ENCODE measurements at places on chromosomes 3 and 15.

GRCh38 chr15:39247574-39247973 is 333.3 kb upstream of the THBS1 start:
- no peak for DNase-seq

DNA sequence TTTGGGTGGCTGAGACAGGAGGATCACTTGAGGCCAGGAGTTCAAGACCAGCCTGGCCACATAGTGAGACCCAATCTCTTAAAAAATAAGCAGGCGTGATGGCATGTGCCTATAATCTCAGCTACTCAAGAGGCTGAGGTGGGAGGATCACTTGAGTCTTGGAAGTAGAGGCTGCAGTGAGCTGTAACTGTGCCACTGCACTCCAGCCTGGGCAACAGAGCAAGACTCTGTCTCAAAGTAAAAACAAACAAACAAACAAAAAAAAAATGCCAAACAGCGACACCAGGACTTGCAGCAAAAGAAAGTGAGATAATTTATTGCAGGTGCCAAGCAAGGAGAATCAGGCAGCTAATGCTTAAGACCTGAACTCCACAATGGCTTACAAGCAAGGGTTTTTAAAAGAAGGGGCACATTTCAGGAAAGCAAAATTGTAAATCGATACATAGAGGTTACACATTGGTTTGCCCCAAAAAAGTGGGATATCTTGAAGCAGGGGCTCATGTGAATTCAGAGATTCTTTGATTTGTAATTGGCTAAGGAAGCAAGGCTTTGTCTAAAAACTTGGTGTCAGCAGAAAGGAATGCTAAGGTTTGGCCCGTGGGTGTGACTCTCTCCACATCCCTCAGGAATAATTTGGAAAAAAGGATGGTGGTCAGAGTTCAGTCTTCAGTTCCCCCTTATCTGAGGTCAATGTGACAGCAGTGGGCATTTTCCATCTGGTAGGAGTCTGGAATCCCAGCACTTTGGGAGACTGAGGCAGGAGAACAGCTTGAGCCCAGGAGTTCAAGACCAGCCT is 5.2 kb upstream of the MPI start:
- DNase-seq, result no peak

GRCh38 chr15:33782966-33783365 is 185.3 kb upstream of the CHRM5 start:
- no peak for DNase-seq

DNA sequence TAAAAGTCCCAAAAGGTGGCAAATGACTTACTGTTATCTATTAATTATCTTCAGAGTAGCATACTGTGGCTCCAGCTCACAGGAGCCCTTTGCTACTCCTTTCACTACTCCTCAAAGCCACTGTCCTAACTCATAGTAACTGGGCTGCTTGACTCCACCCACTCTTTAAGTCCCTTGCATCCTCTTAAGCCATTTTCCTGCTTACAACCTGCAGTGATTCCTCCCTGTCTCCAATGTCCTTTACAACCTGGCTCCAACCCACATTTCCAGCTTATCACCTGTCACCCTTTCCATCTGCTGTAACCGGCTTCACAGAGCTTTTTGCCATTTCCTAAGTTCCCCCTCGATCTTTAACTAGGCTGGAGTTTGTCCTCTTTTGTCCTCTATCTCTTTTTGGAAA is 388.1 kb downstream of the FGF12 start:
- no peak for DNase-seq

- DNase-seq, result no peak
These were observed 6.0 kb downstream of the FOXB1 start for GRCh38 chr15:60009980-60010732.

GRCh38 chr15:83094583-83094982 is 12.9 kb upstream of the TM6SF1 start:
- no peak for DNase-seq

DNA sequence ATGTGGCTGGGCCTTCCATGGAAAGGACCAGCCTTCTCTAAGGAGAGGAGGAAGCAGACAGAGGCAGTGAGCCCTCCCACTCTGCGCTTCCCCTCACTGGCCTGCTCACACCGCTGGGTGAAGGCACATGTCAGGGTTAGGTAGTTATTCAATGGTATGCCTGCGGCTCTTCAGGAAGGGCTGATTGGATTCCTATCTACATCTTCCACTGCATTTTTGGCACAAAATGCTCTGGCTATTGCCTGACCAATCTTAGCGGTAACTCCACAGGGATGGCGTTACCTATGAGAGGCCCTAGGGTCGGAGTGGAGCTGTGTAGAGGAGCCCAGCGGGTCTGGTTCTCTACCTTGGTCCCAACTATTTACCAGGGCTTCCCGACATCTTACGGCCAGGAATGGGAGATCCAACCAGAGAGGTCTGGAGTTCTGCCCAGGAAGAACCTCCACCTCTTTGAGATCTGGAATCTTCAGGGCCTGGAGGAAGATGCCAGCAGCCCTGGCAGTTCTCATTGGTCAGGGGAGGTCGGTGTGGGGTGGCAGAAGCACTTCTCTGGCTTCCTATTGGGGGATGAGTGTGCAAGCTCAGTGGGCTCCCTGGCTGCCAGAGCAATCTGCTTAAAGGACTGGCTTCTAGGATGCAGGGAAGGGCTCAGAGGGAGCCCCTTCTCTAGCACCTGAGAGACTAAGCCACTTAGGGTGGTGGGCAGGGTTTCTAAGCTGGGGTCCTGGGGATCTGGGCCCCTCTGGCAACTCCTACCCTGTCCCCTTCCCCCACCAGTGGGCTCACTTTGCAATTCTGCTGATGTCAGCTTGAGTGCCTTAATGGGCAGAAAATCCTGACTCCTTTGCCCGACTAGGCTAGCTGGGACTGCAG is 24.3 kb downstream of the SNX33 start:
- no peak for DNase-seq

- no peak for DNase-seq
These were observed 18.6 kb downstream of the NMD3 start for GRCh38 chr3:161239700-161240099.

DNA sequence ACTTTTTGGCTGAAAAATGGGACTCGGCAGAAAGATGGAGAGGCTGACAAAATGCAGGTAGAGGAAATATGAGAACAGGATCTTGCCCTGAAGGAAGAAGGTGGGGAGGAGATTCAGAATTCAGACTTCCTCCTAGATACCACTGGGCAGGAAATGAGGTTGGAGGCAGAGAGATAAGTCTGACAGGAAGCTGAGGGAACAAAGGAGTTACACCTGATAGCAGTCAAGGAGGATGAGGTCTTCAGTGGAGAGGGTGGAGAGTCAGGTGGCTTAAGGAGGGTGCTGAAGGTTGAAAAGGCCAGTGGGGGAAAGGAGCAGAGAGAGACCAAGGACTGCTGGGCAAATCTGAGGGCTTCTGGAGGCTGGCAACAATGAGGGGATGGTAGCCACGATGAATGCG is 56.8 kb downstream of the CCR4 start:
- no peak for DNase-seq

DNA sequence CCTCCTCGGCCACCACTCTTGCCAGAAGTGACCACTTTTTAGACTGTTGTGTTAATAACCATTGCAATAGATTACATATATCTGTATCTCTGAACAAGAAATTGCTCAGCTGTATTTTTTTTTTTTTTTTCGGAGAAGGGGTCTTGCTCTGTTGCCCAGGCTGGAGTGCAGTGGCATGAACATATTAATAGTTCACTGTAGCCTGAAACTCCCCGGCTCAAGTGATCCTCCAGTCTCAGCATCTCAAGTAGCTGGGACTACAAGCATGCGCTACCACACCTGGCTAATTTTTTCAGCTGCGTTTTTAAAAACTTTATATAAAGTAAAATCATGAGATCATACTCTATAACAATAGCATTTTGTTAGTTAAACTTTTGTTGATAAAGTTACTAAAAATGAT is 609.0 kb downstream of the ZNF385D start:
- DNase-seq, result no peak

- no peak for DNase-seq
These were observed 56.0 kb downstream of the RFX7 start for GRCh38 chr15:56187665-56188064.

DNA sequence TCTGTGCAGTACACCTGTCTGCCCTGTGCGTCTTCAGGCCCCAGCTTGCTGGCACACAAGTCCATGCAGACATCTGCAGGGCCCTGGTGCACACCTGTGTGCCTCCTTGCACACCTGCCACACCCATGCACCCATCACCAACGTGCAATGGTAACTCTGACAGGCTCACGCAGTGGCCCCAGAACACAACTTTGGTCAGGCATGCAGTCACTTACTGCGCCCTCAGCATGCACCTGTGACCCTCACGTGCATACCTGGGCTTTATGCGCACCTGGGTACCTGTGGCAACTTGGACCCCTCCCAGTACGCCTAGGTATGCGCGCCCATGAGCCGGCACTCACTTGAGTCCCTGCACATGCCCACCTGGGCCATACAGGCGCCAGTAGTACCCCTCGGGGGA is 1.7 kb downstream of the PLXND1 start:
- no peak for DNase-seq

- no peak for DNase-seq
These were observed 230.7 kb downstream of the BBX start for GRCh38 chr3:107753494-107753893.
